ENCODE measurements at places on chromosomes 16 and 17.

DNA sequence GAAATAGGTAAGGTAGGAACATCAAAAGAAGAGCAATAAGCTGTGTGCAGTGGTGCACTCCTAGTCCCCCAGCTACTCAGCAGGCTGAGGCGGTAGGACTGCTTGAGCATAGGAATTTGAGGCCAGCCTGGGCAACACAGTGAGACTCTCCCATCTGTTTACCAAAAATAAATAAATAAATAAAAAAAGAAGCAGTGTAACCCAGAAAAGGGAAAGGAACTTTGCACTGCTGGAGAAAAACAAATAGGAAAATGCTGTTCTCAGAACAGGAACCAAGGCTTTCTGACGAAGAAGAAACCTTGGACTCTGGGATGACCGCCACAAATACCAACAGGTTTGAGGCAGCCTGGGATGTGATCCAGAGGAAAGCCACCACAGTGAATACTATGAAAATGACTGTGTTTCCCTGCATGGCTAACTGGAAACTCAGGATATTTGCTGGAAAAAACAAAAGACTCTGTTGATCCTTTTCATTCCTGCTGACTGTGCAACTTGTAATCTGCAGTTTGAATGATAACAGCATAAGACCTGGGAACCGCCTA, 41.2 kb downstream of the TTC19 start:
- DNase-seq: no peak

GRCh38 chr17:78019976-78020716, 61.6 kb downstream of the TNRC6C start:
- no peak for DNase-seq

DNA sequence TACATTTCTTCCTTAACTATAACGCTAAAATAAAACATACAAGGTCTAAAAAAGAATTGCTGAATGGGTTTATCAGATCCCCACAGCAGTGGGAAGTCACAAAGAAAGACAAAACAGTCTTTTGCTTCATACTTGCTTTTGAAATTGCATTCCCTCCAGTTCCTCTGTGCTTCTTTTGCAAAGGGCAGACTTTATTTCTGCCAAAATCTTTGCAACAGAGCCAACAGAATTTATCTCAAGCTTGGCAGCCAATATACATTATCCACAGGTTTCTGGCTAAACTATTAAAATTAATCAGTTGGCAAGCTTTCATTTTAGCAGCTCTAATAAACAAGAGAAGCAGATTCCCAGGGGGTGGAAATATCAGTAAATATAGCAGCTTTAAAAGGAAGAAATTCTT, 378.9 kb upstream of the CA10 start:
- no peak for DNase-seq

DNA sequence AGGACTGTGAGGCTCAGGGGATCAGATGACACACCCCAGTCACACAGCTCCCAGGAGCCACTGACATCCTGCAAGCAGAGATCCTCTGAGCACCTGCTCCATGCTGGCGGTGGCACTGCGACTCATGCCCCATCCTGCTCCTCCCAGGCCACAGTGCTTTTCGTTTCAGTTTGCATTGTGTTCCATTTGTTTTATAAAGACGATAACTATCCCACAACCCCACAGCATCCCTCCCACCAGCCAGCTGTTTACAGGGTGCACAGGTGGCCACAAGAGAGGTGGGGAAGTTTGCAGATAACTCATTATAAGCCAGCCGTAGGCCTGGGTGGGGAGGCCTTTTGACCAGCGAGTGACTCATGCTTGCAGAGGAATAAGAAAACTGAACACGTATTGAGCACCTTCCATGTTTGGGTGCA, 28.2 kb downstream of the BCO1 start:
- no peak for DNase-seq

GRCh38 chr17:27276653-27277156, 17.2 kb upstream of the WSB1 start:
- no peak for DNase-seq

DNA sequence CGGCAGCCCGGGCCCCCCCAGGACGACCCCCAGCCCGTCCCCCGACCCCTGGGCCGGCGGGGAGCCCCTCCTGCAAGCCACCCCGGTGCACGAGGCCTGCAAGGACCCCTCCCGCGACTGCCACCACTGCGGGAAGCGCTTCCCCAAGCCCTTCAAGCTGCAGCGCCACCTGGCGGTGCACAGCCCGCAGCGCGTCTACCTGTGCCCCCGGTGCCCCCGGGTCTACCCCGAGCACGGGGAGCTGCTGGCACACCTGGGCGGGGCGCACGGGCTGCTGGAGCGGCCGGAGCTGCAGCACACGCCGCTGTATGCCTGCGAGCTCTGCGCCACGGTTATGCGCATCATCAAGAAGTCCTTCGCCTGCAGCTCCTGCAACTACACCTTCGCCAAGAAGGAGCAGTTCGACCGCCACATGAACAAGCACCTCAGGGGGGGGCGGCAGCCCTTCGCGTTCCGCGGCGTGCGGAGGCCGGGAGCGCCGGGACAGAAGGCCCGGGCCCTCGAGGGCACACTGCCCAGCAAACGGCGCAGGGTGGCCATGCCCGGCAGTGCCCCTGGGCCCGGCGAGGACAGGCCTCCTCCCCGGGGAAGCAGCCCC, 15.6 kb upstream of the ZFPM1 start:
- DNase-seq: no peak

GRCh38 chr16:57612494-57612893, 15.9 kb upstream of the ADGRG1 start:
- no peak for DNase-seq

- DNase-seq: no peak
Measured at GRCh38 chr17:51508048-51508447, 247.7 kb downstream of the UTP18 start.

- DNase-seq: no peak
Measured at GRCh38 chr16:88979353-88980015, 2.5 kb upstream of the CBFA2T3 start.

DNA sequence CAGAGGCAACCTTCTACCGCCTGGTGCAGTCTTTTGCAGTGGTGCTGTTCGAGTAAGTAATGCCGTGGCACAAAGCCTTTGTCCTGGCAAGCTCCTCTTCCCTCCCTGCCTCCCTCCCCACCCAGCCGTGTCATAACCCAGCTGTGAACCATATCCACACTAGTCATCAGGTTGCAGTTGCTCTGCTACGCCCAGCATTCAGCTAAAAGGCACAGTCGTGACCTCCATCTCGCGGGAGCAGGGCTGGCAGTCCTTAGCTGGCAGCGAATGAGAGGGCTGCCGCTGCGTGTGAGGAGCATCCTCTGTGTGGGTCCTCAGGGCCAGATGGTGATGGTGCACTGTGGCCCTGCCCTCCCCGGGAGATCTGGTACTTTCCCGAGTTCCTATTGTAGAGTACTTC, 39.3 kb downstream of the CIBAR2 start:
- DNase-seq: no peak

- no peak for DNase-seq
Measured at GRCh38 chr17:36743130-36743529, 141.7 kb downstream of the MRM1 start.

GRCh38 chr17:81659038-81659437, 2.7 kb upstream of the PDE6G start:
- DNase-seq: no peak

GRCh38 chr17:38702166-38702915, 2.7 kb upstream of the MLLT6 start:
- no peak for DNase-seq

DNA sequence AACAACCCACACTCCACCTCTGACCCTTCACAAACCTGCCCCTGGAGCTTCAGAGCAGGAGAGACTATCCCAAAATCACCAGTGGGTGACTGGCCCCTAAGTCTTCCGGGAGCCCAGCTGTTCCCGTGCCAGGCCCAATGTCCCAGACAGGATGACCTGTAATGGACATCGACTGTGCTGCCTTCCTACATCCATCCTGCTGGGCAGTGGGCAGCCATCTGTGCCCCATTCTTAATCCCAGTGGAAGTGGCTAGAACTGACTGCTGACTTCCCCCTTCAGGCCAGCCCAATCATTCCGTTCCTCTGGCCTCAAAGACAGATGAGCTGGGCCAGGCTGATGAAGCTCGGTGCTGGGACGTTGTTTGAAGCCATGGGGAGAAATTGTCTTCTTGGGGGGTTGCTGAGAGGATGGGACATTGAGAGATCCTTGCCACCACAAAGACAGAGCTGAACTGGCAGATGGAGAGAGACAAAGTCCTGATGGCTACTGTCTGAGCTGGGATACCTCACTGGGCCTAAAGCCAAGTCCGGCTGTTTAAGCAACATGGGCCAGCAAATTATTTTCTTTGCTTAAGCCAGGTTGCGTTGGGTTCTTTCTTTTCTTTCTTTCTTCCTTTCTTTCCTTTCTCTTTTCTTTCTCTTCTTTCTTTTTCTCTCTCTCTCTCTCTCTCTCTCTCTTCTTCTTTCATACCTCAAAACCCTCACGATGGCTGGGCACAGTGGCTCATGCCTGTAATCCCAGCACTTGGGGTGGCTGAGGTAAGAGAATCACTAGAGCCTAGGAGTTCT, 17.9 kb upstream of the ALOX15B start:
- DNase-seq: no peak

- DNase-seq: no peak
Measured at GRCh38 chr17:62882284-62882683, 74.2 kb upstream of the MARCHF10 start.

GRCh38 chr17:71872843-71873485, 247.9 kb upstream of the SOX9 start:
- DNase-seq: no peak

DNA sequence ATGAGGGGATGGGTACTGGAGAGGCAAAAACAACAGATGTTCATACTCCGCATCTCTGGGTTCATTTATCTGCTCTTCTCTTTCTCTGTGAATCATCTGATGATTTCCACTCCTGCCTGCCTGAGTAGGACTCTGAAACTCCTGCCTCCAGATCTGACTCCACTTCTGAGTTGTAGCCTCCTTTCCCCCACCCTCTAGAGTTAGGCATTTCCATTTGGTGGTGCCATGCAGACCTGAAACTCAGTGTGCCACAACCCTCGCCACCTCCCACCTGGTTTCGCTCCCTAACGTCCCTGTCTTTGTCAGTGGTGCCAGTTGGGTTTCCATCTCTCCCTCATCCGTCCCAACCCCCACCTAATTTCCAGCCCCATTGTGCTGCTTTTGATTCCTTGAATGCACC, 126.2 kb downstream of the PRKCB start:
- DNase-seq: no peak

DNA sequence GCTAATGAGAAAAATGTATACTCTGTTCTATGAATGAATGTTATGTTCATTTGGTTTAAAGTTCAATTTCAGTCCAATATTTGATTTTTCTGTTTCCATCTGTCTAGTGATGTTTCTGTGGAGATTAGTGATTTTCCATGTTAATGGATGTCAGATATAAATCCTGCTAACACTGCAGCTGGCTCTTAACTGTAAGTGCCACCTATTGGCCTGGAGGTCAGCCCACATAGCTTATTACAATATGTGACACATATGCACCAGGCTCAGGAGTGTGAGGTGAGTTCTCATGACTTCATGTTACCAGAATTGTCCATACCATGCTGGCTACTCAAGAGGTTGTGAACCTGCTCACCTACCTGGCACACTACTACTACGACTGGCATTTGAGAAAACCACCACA, 17.1 kb downstream of the ATF7IP2 start:
- DNase-seq: no peak

GRCh38 chr16:68298312-68298711, 12.4 kb downstream of the SLC7A6OS start:
- no peak for DNase-seq

DNA sequence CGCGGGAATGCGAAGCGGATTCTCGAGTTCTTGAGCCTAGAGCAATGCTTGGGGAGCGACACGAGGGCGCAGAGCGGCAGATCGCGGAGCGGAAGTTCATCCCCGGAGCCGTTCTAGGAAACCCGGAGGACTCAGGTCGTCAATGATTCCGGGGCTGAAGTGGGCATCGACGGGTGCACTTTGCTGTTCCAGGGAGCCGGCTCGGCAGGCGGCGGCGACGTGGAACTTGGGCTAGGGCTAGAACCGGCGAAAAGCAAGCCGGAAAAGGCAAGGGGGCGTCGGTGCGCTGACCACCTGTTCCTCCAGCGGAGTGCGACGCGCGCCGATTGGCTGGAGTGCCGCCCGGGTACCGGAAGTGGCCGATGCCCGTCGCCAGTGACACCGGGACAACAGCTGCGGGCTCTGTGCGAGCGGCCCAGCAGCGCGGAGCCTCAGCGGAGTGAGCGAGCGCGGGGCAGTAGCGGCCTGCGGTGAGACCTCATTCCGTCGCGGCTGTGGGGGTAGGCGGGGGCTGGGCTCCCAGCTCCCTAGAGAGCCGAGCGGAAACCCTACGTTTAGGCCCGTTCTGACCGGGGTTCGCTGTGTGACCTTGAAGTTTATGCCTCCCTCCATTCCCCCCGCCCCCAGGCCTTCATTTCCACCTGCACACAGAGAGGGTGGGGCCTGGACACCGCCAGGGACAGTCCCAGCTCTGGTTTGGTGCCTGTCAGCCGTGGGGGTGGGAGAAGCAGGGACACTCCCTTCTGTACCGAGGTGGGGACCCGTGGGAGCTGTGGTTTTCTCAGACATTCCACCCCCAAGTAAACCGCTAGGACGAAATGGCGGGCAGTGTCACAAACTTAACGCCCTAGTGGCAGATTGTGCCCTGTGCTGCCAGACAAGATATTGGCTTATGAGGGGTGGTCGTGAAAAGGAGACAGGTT, at the start of gene ZFP3:
Gene ZFP3, plus strand, starts transcription at position 362 of the 923 bp plus-strand sequence. CDS start 13,038 bp downstream, outside the sequence.
- peak; percentile 75 for DNase-seq

- DNase-seq: no peak
Measured at GRCh38 chr16:68826652-68827051, 16.7 kb upstream of the TANGO6 start.

DNA sequence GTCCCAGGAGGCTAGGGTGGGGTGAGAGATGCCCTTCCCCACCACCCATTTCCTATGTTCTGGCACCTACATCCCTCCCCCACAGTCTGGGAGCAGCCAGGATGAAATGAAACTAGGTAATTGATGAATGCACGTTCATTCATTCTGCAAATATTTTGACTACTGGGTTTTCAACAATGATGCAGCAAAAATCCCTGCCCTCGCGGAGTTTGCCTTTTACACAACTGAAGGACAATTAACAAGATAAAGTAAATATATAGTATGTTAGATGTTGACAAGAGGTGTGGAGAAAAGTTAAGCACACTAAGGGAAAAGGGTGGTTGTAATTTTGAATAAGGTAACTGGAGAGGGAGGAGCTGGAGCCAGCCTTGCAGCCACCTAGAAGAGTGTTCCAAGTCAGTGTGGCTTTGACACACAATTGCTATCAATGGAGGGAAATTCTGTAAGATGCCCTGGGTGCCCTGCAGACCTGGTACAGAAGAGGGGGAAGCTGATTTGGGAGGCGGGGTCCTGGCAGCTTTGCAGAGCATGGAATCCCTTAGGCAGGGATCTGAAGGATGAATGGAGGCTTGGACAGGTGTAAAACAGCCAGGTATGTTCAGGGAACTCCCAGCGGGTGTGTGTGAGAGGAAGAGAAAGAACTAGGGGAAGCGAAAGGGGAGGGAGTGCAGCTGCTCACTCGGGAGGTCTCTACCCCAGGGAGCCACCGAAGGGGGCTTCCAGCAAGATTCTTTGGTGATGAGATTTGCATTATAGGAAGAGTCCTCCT, 2.5 kb downstream of the TMEM92 start:
- DNase-seq: no peak

- no peak for DNase-seq
Measured at GRCh38 chr17:72399608-72400487, 279.0 kb downstream of the SOX9 start.

GRCh38 chr17:47205419-47205963, 3.7 kb upstream of the MYL4 start:
- no peak for DNase-seq
